Colonic mucosa (tissue), 4 donors: ENCODE measurements at places on chromosomes 6 and 20.

GRCh38 chr20:4573564-4574355, 147.9 kb upstream of the PRND start:
- DNase-seq, result no peak

- no peak for DNase-seq
Observed at GRCh38 chr6:47134476-47135189, 92.5 kb upstream of the ADGRF1 start.

- peak; percentile 28 for DNase-seq
Observed at GRCh38 chr6:110509617-110510241, 33.3 kb upstream of the SLC22A16 start.

DNA sequence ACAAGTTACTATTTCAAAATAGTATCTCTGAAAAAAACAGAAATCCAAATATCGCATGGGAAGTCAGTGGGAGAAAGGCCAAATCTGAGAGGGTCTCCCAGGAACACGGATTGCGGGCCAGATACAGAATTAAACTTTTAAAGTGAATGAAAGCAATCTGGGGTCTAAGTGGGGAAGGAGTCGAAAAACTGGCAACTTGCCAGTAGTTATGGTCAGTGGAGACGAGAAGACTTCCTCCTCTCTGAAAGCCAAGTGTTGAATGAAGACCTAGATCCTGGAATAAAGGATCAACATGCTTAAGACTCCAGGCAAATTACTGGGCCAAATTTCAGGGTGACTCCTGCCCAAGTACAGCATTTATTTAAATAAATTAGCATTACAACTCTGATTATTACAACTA, 123.6 kb downstream of the BFSP1 start:
- no peak for DNase-seq

DNA sequence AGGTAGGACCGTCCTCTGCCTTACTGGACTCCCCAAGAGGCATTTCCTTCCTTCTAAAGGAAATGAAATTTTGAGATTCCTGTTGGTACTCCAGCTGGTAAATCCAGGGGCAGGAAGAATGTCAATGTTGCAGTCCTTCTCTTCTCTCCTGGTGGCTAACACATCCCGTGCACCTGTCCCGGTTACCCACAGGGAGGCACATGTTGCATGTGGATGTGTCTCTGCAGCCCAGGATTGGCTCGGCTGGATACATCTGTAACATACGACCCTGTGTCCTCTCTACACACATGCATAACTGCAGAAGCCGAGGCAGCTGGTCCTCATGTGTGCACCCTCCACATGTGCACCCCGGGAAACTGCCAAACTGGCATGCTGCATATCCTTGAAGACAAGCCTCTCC, 1.3 kb upstream of the LRFN2 start:
- DNase-seq, result no peak

GRCh38 chr20:59657459-59658046, 53.2 kb downstream of the PHACTR3 start:
- no peak for DNase-seq

GRCh38 chr6:33017694-33018353, 8.4 kb upstream of the HLA-DOA start:
- DNase-seq, result no peak

DNA sequence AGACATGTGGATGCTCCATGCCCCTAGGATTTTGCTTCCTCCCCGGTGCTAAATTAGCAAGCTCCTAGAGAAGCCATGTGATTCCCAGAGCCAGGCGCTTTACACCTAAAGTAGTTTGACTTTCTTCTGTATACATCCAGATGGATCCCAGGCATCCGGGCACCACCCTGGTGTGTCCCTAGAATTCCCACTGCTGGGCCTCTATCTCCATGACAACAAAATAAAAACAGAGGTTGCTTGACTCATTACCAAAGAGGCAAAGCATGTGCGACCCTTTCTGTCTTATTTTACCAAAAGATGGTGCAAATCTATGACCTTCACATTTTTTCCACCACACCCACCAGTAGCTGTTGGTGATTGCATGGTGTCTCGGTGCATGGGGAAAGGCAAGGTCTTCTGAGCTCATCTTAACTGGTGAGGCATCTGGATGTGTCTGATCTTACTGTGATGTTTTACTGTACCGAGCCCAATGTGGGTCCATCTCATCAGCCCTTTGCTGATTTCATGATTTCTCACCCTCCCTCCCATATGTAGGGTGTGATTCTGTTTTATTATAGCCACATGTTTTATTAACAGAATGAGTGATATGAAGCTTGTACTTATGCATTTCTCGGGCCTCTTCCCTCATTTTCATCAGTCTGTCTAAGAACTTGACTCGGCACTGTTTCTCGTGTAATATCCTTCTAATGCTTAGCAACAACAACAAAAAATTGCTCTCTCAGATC, 27.4 kb upstream of the VAPB start:
- no peak for DNase-seq

DNA sequence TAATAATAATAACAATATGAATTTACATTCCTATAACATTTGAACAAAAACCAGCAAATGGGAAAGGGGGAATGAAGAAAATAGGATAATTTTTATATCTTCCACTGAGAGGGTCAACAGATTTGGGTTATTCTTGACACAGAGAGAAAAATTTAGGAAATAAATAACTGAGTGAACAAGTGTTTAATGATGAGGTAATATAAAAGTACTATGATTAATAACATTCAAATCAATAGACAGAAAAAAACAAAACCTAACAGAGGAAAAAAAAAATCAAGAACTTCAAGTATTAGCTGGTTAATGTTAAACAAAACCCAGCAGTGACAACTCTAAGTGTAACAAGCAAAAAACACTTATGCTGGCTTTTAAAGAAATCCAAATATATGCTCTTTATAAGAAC, 66.5 kb downstream of the LCA5 start:
- DNase-seq, result no peak
